CD4-positive, alpha-beta memory T cell (primary cell): ENCODE measurements at places on chromosomes 4 and X.
A peak's percentile ranks its signal among the peaks of the same experiment; 100 is the strongest.

- DNase-seq = no peak
These were observed 1.8 kb downstream of the SLC38A5 start for GRCh38 chrX:48468247-48468671.

- DNase-seq = peak; percentile 14
These were observed 267.4 kb downstream of the ANK2 start for GRCh38 chr4:113316879-113317278.

DNA sequence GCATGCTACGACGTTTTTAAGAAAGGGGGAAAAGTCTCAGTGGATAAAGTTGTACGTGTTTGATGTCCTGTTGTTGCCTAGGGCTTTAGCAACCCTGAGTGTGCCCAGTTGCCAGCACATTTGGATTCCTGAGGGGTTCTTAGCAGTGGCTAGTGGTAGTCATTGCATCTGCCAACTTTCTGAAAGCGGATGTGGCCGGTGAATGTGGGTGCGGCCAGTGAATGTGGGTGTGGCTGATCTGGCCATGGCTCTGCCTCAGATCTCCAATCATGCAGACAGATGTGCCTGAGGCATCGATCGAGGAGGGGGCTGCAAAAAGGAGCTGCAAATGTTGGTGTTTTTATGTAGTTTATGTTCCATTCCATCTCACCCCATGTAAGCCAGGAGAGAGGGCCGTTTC is 41.5 kb upstream of the FAT1 start:
- DNase-seq = no peak

DNA sequence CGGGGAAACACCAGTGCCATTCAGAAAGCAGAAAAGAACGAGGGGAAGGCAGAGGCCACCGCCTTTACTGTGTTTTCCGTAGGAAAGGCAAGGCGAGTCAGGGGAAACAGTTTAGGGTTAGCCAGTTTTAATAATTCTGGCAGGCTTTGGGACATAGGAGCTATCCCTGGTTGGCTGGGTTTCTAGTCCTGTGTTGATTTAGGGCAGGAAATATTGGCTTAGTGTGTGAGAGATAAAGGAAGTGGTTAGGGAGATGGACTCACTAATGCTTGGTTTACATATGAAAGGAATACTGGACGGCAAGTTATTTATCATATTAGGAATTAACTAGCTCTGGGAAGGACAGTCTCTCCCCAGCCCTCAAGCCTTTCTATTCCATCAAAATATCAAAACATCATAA is 53.1 kb downstream of the SYNPO2 start:
- no peak for DNase-seq

DNA sequence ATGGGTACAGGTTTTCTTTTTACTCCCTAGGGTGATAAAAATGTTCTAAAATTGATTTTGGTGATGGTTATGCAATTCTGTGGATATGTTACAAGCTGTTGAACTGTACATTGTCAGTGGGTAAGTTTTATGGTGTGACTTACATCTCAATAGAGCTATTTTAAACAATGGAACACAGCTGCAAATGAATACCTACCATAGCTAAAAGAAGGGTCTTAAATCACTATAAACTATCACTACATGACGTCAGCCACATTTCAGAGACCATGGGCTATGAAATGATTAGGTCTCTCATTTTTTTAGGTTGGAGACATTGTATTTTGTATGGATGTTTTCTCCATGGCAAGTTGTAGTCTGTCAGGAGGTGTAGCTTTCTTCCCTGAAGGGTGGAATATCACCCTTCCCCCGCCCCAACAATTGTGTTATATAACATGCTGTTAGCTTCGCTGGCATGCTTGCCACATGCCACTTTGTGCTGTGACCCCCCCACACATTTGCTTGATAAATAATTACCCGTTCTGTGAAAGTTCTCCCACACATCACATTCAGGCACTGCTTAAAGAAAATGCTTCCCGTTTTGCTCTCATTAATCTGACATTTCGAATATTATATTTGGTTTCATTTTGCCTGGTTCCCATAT is 159.7 kb downstream of the ARHGAP10 start:
- DNase-seq = no peak

DNA sequence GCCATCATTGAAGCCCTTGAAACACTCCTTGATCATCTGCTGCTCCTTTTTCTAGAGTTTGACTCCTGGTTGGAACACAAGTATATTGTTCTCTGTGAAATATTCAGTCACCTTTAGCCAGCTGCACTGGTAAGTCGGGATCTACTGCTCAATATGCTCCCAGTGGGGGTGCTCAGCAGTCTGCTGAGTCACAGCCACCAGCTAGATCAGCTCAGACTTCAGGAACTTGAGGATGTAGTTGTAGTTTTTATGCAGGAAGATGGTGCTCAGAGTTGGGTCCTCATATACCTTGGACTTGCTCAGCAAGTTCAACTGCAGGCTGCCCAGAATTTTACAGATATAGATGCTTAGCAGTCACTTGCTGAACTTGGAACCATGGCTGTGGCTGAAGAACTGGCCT is 202.5 kb upstream of the RPL34 start:
- DNase-seq = no peak

DNA sequence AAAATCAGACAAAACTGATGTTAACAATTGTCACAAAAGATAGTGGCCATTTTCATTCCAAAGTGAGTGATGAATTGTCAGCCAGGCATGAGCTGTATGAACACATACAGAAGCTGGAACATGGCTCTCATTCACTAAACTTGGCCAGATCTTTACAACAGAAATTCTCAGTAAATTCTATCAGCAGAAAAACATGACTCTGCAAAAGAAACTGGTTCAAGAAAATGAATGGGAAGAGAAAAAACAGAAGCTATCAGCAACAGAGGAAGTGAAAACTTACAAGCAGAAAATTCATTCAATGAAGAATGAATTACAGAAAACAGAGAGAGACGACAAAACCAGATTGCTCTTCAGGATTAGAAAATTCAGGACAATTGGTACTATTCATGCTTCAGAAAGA is 249.6 kb downstream of the COL25A1 start:
- DNase-seq = no peak

DNA sequence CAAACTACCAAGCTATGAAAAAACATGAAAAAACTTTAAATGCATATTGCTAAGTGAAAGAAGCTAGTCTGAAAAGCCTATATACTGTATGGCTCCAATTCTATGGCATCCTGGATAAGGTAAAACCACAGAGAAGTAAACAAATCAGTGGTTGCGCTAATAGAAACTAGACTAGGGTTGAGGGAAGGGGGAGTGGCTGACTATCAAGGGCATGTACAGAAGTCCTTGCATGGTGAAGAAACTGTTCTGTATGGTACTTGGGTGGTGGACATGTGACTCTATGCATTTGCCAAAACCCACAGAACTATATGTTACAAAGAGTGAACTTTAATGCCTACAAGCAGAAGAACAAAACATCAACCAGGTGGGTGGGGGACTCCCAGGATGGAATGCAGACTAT is 96.8 kb downstream of the MTMR1 start:
- DNase-seq = no peak

DNA sequence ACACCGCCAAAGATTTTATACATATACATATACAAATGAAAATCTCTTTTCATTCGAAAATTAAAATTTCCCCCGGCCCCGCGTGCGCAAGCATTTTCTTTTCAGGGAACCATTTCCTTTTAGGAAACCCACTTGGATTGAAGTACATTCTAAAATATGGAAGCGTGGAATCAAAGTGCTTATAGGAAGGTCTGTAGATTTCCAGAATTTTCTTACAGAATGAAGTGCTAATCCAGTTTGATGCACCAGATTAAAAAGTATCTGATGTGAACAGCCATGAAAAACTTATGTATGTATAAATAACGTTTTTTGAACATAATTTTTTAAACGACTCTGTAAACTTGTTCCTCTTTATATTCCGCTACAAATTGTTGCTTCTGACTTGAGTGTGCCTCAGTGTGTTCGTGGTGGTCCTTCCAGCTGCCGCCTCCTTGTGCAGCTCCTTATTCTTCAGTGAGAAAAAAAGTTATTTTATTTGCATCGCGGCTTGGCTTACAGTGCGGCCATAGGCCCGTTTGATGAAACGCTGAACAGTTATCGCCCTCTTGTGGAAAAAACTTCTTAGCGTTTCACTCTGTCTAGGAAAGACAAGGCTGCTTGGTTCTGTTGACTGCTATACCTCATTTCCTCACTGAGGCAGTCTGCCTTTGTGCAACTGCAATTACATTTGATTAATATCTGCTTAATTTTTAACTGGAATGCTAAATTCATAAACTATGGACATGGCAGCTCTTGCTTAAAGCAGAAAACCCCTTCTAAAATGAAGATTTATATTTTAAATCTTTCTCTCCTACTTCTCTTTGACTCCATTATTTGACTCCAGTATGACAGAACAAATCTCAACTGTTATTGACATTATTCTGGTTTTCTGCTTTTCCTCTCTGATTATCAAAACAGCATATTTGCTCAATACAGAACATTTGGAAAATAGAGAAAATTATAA is 4.7 kb upstream of the NKX6-1 start:
- DNase-seq = no peak

DNA sequence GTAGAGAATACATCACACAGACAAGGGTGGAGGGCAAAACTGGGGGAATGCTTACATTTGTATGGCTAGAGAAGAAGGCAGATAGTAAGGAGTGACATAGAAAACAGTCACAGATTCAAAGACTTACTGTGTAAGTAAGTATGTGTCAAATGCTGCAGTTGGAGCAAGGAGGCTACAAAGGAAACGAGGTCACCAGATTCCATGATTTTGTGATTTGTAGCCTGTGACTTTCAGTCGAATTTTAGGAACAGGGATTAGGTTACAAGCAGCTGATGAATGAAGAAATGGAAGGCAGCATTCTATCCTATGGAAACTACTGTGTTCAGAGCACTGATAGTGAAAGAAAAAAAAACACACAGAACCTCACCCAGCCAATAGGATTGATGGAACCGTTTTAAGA is 407.9 kb downstream of the IL15 start:
- no peak for DNase-seq

DNA sequence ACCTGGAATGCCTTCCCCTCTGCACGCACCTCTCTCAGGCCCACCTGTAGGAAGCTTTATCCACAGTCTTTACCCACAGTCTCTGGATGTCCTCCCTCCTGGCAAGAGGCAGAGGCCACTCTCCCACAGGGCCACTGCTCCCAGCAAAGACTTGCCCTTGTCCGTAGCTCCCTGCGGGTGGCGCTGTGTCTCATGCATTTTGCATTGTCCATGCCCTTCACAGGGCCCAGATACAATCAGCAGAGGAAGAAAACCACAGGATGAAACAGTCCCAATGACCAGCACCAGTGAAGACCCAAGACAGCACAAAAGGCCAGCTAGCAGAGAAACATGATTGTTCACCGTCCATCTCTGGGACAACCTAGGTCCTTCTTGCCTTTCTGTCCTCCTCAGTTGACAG is 2.1 kb upstream of the NSG1 start:
- no peak for DNase-seq

- DNase-seq = no peak
These were observed 62.4 kb downstream of the ATXN3L start for GRCh38 chrX:13257223-13258051.
